ENCODE measurements at places on chromosomes 5 and 9. TPM values are rescaled to one million over a fixed set of nuclear protein-coding genes. Genes with fewer than 3 reads are reported as not detected.

GRCh38 chr5:9340085-9340484 lies 205.8 kb downstream of the SEMA5A start:
- DNase-seq, result no peak

FGD3 gene
- 0.68 TPM for total RNA-seq

- no peak for DNase-seq
These were observed 446.7 kb upstream of the ACTBL2 start for GRCh38 chr5:57929271-57929670.

DNA sequence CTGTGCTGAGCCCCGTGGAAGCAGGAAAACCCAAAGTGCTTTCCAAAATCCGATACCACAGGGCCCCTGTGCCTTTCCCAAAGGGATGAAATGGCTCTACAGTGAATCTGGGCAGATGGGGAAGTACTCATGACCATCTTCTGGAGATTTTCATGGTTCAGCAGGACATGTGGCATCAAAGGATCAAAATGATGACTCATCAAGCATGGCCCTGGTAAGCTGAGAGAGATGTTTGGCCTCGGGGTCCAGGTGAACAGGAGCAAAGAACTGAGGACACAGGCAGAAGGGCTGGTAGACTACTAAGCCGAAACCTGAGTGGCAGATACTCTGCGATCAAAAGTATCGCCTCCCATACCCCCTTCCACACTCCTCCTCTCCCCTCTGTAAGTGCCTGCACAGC lies 160.0 kb upstream of the EFNA5 start:
- DNase-seq, result no peak

DNA sequence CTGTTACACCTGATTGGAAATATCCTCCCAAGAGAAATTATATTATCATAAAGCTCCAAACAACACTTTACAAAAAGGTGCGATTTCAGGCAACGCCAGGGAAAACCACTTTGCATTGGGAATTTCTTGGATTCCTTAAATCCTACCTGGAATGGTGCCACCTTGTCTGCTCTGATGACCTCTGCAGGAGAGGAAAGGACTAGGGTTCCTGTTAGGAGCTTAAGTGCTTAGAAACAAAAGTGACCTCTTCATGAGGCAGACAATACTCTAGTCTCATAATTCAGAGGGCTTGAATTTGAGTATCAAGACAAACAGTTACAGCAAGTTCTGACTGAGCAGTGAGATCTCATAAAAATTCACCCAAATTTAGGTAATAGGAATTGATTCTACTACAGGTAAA lies 33.9 kb upstream of the GLIS3 start:
- no peak for DNase-seq

EXOSC3 gene
- 61.5 TPM for total RNA-seq

GRCh38 chr9:130893341-130894101 lies 3.1 kb downstream of the QRFP start:
- DNase-seq, result peak; percentile 78

INIP gene
- total RNA-seq, result 31.7 TPM

CD14 gene
- not detected for total RNA-seq

DNA sequence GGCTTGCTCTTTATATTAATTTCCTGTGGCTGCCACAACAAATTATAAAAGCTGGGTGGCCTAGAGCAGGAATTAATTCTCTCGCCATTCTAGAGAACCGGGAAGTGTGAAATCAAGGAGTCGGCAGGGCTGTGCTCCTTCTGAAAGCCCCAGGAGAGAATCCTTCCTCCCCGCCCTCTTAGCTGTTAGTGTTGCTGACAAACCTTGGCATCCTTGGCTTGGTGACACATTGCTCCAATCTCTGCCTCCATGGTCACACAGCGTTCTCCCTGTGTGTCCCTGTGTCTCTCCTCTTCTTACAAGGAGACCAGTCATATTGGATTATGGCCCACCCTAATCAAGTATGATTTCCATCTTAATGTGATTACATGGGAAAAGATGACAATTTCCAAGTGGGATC lies 55.9 kb upstream of the NEURL1B start:
- no peak for DNase-seq

ANKH gene
- total RNA-seq, result 0.19 TPM

GRCh38 chr5:176167800-176168199 lies 70.4 kb upstream of the SIMC1 start:
- peak; percentile 66 for DNase-seq

GRCh38 chr5:67880876-67881275 lies 334.7 kb upstream of the PIK3R1 start:
- DNase-seq, result peak; percentile 13

- DNase-seq, result peak; percentile 21
These were observed 150.2 kb upstream of the KLF9 start for GRCh38 chr9:70564468-70565335.

DNA sequence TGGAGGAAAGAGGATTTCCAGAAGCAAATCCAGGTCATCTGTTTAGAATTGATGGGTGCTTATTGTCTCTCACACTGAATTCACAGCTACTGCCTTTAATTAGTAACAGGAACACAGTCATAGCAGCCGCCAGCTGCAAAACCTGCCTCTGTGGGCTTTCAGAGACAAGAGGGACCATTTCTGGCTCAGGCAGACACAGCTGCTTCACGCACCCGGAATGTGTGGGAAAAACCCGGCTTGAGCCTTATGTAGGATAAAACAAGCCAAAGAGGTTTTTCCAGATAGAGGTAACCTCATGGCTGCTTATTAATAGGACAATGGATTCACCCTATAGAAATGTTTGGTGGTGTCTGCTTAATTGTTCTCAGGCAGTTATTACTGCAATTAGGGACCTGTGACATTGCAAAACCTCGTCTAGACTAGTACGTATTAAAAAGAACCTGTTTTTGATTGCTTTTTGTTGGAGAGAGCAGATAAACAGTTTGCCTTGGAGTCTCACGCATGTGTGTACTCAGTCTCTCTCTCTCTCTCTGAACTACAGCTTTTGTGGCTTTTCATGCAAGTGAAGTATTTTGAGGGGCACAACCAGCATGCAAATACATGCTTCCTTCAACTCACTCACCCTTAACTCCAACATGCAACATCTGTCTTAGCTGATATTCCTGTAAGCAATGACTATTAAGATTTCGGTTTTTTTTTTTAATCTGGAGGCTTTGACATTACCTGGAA lies 302.7 kb downstream of the PLK2 start:
- peak; percentile 58 for DNase-seq

GRCh38 chr9:20728493-20729220 lies 44.6 kb downstream of the FOCAD start:
- DNase-seq, result no peak

SOX30 gene
- 0.17 TPM for total RNA-seq

DNA sequence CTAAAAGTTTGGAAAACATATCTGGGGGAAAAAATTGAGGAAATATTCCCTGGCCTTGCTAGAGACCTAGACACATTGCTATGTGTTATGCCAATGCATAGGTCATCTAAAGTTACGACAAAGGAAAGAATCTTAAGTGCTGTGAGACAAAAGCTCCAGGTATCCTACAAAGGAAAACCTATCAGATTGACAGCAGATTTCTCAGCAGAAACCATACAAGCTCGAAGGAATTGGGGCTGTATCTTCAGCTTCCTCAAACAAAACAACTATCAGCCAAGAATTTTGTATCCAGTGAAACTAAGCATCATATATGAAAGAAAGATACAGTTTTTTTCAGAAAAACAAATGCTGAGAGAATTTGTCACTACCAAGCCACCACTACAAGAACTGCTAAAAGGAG lies 234.4 kb downstream of the CDH18 start:
- no peak for DNase-seq

- no peak for DNase-seq
These were observed 27.5 kb downstream of the SEC61B start for GRCh38 chr9:99249619-99250018.

- no peak for DNase-seq
These were observed 927.1 kb downstream of the NR2F1-AS1 start for GRCh38 chr5:92653730-92654461.

DNA sequence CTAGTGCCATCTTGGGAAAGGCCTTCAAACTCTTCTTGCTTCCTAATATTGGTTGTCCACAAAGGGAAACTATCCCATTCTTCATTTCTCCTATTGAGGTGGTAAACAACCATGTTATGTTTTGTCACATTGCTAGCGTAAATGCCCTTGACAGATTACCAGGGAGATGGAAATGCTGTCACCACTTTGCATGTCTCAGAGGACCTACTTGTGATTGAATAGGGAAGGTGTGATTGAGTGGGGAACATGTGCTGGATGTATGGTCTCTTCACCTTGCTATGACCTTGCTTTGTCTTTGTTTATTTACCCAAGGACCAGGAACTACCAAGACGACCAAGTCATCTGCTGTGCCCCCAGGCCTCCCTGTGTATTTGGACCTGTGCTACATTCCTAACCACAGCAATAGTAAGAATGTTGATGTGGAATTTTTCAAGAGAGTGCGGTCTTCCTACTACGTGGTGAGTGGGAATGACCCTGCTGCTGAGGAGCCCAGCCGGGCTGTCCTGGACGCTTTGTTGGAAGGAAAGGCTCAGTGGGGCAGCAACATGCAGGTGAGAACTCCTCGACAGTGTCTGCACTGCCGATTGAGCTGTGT lies 96.1 kb downstream of the MAP1B start:
- DNase-seq, result no peak
